ENCODE measurements at places on chromosomes 3 and 15.

- no peak for DNase-seq
Measured at GRCh38 chr15:93488296-93488713, 399.3 kb upstream of the RGMA start.

GRCh38 chr3:149554826-149555225, 80.3 kb downstream of the TM4SF4 start:
- no peak for DNase-seq

DNA sequence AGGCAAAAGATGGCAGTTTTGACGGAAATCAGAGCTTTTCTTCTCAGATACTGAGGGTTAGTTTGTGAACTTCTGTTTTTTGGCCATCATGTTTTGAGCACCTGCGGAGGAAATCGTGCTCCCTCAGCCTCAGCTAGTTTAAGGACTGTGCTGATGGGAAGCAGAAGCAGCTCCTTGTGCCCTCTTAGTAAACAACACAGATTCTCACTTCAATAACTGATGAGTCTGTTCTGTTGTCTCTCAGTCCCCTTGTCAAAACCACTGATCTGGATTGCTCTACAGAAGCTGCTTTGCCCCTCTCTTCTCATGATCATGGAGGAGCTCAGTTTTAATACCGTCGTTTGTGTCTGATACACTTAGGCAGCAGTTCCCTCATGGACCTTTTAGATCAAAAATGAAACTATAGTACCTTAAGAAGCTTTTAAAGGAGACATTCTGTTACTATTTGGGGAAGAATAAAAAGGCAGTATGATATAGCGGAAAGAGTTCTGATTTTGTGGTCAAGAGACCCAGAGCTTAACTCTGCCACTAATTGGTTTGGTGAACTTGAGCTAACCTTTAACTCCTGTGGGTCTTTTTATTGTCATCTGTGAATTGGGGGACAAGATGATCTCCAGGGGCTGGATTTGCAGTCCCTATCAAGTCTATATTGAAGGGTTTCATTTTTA, 152.6 kb downstream of the BBX start:
- no peak for DNase-seq

DNA sequence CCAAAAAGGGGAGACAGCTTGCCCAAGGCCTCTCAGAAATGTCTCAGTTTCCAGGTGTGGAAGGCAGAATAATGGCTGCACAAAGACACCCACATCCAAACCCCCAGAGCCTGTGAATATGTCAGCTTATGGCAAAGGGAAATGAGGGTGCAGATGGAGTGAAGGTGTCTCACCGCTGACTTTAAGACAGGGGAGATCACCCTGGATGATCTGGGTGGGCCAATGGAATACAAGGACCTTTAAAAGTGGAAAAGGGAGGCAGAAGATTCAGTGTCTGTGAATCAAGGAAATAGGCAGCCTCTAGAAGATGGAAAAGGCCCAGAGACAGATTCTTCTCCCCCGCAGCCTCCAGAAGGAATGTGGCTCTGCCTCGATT, 48.8 kb upstream of the ATP2B2 start:
- DNase-seq = no peak

GRCh38 chr15:47364230-47365141, 352.8 kb upstream of the SEMA6D start:
- DNase-seq = no peak

DNA sequence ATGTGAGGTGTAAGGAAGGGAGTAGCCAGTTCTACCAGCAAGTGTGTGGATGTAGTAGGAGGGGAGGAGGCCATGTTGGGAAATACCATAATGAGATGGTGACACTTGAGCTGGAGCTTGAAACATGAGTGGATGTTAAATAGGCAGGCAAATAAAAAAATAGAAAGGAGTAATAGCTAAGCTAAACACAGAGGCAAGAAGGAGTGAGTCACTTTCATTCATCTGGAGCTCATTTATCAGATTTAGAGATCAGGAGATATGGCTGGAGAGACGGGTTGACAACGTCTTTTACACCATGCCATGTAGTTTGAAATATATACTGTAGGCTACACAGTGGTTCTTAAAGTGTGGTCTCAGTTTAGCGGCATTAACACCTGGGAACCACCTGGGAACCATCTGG, 390.5 kb downstream of the DIPK2A start:
- DNase-seq = no peak

DNA sequence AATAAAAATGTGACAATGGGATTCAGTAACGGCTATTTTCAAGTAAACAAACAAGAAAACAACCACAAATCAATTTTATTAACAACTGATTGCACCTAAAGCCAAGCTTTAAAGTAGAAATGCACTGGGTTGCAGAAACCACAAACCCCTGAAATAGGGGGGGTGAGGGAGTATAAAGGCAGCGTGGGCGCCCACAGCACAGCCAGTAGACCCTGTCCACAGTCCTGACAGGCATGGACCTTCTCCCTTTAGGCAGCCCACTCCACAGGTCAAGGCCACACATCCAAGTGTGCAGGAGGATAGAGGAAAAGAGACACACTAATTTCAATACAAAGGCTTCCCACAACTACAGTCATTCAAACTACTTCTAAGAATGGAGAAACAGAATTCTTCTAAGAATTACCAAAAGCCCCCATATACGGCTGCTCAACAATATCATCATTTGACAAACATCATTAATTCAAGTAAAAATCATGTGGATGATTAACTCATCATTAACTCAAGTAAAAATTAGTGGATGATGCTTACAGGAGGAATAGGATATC, 48.7 kb downstream of the CHSY1 start:
- no peak for DNase-seq

DNA sequence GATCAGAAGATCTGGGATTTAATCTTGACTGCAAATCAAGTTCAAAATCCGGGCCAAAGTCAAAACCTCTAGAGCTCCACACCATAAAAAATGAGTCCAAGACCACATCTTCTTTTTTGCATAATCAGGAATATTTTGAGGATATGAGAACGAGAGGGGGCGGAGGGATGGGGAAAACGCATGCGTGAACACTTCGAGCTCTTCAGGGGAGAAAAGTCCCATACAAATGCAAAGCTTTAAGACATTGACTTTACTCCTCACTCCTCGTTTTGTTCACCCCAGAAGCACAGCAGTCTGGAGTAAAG, 68.2 kb downstream of the SUMF1 start:
- DNase-seq = no peak

- DNase-seq = no peak
Measured at GRCh38 chr3:197706658-197707057, 30.0 kb downstream of the RUBCN start.

DNA sequence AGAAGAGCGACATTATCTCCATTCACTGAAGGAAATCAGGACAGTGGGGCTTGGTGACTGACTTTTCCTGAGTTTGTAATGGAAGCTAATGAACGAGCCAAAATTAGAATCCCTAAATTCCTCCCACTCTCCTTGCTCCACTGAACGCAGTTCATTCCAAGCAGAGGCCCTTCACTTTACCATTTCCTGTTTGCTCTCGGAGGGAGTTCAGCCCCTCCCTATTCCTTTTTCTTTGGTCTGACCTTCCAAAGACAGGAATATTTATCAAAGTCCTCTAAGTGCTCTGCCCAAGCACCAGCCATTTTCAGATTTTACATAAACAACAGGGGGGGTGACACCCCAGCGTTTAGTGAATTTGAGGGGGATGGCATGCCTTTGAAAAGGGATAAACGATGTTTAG, 24.0 kb upstream of the PTPRG start:
- DNase-seq = no peak

DNA sequence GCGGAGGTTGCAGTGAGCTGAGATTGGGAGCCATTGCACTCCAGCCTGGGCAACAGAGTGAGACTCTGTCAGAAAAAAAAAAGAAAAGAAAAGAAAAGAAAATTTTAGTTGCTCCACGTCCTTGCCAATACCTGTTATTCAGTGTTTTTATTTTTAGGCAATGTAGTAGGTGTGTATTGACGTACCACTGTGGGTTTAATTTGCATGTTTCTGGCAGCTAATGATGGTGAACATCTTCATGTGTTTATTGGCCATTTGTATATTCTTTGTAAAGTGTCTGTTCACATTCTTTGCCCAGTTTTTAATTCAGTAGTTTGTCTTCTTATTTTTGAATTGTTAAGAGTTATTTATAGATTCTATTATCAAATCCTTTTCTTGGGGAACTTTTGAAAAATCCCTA, 38.1 kb upstream of the GCSAM start:
- DNase-seq = no peak

GRCh38 chr3:32442766-32443165, 51.1 kb downstream of the CMTM7 start:
- DNase-seq = peak; percentile 22

Data from RKO (cell line).